ENCODE measurements at places on chromosomes 7 and 10.
A peak's percentile ranks its signal among the peaks of the same experiment; 100 is the strongest.

DNA sequence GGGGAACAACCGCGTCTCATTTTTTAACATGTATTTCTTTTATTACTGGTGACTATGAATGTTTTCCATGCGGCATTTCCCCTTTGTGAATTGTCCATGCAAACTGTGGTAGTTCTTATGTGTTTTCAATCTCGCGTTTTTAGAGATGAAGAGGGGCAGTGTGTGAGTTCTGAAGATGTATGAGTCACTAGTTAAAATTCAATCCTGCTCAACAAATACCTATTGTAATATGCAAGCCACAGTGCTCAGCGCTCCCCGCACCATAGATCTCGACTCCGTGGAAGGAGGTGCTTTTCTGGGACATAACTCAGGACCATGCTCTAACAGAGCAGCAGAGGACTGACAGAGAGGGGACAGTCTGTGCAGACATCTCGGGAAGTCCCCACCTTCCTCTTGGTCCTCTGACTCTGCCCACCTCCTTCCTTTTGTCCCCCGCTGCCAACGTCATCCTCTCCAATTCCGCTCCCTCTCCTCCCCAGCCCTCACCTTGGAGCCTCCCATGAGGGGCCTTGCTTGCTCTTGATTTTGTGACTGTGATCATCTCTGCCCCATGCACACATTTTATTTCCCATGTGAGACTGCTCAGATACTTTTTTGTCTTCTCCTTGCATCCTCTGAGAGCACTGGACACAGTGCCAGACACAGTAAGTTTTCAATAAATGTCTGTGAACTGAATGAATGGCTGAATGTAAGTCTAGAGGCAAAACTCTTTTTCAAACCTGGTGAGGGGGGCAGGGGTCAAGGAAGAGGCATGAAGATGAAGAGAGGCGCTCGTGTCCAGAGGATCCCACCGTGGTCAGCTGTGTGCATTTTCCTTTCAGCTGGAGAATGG is 42.7 kb upstream of the PLEKHA1 start:
- no peak for DNase-seq

DNA sequence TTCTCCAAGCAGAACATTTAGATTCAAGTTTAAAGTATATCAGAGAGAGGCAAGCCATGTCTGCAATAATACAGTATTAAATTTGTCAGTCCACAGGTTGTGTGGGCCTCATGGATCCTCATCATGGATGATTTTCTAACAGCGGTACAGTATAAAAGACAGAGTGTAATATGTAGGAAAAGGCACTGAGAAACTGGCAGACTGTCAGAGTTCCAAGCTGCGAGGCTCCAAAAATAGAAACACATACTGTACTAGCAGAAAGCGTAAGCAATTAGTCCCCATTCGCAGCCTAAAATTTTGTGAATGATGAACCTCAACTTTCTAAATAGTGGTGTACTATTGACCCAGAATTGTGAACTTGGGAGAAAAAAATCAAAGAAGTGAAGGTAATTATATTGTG is 933.3 kb downstream of the XPNPEP1 start:
- no peak for DNase-seq

GRCh38 chr10:132326925-132327324 is 5.1 kb upstream of the LRRC27 start:
- no peak for DNase-seq

DNA sequence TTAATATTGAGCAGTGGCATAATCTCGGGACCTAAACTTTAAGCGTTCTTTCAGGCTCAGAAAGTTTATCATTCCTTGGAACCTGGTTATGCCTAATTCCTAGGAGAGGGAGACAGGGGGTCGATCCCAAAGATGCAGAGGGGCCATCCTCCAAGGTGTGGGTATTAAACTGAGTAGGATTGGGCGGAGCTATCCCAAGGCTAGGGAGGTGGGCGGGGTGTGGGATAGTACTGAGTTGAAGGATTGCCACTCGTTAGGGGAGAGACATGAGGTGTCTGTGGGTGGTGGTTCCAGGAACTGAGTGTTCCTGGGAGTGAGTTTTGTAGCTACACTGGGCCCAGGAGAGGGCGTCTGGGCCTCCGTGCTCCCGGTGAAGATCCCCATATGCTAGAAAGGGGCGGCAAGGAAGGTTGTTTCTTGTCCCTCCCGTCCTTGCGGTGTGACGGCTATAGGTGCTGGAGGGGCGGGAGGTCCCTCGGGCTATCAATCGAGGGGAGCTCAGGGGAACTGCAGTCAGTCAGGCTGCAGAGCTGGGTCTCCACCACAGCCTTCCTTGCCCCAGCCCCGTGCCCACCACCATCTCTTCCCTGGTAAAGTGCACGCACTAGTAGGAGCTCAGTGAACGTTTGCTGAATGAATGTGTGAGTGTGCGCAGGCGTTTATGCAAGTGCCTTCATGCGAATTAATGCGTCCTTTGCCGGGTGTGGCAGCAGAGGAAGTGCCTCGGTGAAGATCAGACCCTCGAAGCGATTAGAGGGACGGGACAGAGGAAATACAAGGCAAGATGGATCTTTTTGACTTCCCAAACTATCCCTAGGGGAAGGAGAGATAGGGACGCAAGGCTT is 3.0 kb upstream of the HMX2 start:
- no peak for DNase-seq

GRCh38 chr10:126634347-126634746 is 36.1 kb downstream of the C10orf90 start:
- DNase-seq: no peak

DNA sequence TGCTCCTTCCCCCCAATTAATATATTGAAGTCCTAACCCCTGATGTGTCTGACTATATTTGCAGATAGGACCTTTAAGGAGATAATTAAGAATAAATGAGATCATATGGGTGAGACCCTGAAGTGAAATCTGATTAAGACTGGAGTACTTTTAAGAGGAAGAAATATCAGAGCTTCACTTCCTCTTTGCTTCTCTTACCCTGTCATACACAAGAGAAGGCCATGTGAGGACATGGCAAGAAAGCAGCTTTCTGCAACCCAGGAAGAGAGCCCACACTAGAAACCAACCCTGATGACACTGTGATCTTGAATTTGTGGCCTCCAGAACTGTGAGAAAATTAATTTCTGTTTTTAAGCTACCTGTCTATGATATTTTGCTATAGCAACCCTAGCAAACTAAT is 44.2 kb downstream of the JMJD1C start:
- peak; percentile 38 for DNase-seq

DNA sequence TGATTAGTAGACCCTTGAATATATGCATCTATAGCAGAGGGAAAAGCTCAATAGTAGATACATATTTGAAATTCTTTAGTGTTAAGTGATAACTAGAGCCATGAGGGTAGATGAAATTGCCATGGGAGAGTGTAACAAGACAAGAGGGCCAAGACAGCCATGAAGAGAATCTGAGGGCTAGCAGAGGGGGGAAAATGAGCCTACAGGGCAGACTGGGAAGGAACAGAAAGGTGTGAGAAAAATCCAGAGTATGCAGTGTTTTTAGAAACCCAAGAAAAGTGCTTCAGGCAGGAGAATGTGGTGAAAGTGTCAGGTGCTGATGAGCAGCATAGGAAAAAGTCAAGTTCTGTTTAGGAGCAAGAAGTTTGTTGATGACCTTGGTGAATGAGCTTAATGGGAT is 63.0 kb downstream of the MAPK8 start:
- no peak for DNase-seq

GRCh38 chr7:98357751-98358161 is 43.1 kb downstream of the BAIAP2L1 start:
- DNase-seq: no peak

DNA sequence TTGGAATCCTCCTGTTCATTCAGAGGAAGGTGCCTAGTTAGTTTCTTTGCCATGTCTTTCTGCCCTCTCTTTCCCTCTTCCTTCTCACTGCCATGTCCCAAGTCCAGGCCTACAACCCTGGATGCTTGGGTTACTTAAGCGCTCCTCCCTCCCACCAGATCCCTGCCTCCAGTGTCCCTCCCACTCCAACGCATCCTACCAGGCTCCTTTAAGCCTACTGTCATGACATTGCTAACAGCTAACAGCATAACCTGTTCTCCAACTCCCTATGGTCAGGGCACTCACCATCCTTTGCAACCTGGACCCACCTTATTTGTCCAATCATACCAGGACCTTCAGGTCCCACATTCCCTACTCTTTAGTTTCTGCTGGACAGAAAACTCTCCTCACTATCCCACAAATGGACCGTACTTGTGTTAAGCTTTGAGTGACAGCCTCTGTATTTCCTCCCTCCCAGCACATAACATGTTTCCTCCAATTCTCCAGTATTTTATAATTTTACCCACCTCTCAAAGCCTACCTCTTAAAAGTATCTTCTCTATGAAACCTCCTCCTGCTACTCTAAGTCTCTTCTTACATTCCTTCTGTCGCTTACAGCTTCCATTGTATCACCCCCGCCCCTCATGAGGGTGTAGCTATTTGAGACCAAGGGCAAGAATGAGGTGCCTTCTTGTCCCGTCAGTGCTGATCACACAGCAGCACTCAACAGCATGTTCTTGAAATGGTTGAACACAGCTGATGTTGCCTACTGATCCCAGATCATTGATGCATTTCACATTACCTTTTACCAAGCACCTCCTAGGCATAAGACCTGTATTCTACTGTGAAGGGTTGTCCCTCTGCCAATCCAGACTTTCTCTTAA is 1.7 kb downstream of the BLNK start:
- no peak for DNase-seq

- no peak for DNase-seq
These were observed 70.6 kb downstream of the FOXL3 start for GRCh38 chr7:360454-361100.

- DNase-seq: no peak
These were observed 18.3 kb downstream of the UBE2D1 start for GRCh38 chr10:58352956-58353610.

All from germinal center (tissue), 1 donor.